ENCODE measurements at places on chromosomes 5 and 9.

DNA sequence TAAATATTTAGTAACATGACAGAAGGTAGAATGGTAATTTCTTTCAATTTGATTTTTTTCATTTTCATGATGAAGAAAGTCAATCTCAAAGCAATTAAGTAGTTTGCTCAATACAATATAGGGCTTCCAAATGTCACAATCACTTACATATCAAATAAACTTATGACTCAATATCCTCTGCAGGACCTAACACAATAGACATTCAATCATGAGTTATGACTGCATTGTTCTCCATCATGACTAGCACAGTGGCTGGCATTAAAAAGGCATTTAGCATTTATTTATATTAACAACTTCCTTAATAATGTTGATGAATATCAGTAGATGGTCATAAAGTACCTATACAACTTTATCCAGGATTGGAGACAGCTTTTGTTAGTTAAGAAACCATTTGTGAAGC, 1499.6 kb downstream of the EFNA5 start:
- DNase-seq: no peak

- no peak for DNase-seq
Observed at GRCh38 chr5:60026161-60026560, 132.6 kb upstream of the PDE4D start.

DNA sequence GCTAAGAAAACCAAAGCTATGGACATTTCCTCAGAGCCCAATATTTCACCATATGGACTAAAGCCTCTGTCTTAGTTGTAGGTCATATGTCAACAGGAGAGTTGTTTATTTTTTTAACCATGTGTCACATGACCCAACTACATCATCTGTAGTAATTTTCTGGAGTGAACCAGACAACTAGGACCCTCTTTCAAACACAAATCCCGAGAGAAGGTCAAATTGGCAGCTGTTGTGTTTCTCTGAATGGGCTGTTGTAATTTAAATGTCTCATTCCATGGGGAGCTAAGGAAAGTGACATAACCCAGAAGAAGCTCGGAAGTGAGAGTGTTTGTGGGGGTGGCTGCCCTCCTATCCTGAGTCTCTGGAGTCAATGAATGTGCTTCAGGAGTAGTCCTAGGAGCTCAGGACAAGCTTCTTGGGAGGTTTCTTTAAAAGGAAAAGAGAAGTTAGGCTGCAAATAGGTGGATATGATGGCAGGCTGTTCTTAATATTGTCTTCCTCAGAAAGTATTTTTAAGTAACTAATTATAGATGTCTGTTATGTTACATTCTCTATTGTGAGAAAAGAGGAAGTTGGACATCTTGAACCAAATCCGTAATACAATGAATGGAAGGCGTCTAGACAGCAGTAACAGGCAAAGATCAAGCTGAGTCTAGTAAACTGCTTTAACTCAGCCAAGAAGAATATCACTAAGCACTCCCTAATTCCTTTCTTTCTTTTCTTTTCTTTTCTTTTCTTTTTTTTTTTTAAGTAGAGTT, 50.1 kb downstream of the TMEM167A start:
- DNase-seq: no peak

DNA sequence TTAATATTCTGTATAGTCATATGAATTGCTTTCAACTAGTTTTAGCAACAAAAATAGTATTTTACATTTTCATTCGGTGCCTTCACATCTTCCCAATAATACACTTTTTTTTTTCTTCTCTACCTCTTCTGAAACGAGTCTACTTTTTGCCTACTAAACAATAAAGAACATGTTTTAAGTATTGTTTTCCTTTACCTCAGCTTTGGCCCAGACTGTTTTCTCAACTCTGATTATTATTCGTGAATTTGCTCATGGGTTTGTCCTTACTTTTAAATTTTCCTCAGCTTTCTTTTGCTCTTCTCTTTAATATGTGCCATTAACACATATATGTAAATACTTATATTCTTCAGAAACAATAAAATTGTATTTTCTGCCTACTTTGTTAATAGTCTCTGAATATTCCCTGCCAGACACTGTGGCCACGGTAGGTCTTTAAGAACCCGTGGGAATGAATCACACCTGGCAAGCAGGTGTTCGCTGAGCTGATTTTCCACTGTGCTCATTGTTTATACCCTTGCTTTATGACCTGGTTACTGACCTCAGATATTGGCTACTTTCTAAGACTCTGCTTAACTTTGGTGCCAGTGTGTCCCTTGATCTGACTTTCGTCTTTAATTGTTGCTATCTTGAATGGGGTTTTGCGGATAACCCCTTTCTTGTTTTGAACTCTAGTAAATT, 49.1 kb downstream of the FAM170A start:
- DNase-seq: no peak

DNA sequence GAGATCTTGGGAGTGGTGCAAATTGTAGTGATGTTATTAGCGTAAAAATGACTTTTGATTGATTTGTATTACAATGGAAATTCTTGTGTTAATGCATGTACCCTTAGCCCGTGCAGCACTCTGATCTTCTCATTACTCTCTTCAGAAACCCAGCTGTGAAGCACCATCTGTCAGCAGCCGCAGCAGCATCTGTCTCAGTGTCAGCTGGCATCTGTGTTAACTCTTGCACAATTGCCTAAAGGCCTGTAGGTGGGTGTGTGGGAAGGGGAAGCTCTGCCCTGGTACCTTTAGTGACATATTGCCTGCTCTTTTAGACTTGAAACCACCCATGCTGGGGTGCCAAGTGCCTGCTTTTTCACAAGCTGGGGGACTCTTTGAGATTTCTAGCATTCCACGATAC, 101.3 kb downstream of the FBXL7 start:
- no peak for DNase-seq

- DNase-seq: no peak
Observed at GRCh38 chr9:78132701-78133058, 101.1 kb upstream of the GNAQ start.

GRCh38 chr5:109562441-109562840, 127.3 kb upstream of the MAN2A1 start:
- no peak for DNase-seq

DNA sequence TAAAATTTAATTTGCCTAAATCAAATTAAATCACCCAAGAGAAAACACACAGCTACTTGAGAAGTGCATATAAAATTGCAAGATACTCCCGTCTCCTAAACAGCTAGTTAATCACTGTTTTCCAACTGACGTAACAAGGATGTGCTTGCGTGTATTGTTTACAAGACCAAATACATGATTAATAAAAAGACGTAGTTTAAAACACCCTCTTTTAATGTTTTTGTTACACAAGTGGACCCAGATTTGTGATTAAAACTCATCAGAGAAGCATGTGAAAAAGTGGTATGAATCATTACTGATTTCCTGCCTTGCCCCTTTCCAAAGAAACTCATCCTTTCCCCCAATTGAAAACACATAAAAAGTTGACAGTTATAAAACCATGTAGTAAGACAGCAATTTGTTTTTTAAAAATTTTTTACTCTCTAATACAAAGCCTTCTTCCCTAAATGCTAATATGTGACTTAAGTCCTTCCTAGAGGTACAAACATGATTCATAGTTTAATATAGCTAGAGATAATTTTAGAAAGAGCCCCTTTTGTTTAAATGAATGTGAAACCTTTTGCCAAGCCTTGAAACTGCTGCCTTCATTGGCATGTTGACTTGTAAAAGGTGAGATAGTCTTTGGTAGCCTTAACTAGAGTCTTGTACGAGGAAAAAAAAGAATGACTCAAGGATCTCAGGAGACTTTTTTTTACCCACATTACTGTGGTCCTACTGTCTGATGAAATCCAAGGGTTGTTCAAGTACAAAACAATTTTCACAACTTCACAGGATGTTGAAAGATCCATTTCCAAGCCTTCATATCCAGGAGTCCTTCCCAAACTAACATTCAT, 61.4 kb upstream of the FST start:
- DNase-seq: no peak

- no peak for DNase-seq
Observed at GRCh38 chr9:133355881-133356357, 368 bp downstream of the SURF1 start.

All from NCI-H2227 treated with DMSO at 0.1 percent for 48 hours (cell line).